GM04504 (cell line): ENCODE measurements at places on chromosomes 6 and 20.

DNA sequence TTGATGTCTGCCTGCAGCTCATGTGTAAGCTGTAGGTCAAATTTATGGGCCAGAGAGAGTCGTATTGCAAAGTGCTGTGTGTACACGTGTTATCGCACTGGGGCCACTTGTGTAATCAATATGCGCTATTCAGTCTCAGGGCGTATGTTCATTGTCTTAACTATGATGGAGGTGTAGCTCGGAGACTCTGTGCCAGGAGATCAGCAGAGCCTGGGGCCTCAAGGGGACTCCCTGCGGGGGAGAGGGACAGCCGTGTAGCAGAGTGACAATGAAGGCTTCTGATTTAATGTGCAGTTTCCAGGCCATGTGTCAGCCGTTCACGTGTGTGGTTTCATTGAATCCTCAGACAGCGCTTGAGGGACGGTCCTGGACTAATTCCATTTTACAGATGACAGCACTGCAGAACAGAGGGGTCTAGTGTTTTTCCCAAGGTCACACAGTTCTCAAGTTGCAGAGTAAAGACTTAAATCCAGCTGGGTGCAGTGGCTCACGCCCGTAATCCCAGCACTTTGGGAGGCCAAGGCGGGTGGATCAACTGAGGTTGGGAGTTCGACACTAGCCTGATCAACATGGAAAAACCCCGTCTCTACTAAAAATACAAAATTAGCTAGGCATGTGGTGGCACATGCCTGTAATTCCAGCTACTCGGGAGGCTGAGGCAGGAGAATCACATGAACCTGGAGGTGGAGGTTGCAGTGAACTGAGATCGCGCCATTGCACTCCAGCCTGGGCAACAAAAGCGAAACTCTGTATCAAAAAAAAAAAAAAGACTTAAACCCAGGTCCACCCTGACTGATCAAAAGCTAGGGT lies 242.5 kb downstream of the PREX1 start:
- DNase-seq, result no peak

DNA sequence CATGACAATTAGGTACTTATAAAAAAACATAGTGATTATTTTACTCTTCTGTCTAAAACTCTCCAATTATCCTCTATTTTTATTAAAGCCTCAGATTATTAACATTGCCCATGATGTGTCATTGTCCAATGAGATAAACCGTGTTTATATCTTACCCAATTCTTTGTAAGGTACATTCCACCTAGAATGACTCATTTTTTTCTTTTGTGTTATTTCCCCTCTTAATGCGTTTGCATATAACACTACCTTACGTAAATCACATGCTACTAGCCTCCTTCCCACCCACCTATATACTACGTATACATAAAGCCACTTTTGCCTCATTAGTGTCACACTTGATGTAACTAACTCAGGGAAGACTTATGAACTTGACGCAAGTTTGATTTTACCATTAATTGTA lies 336.3 kb upstream of the PTCHD4 start:
- no peak for DNase-seq

- no peak for DNase-seq
Observed at GRCh38 chr6:93412452-93412851, 6.9 kb downstream of the EPHA7 start.

- no peak for DNase-seq
Observed at GRCh38 chr6:145045582-145045981, 689.7 kb downstream of the EPM2A start.

DNA sequence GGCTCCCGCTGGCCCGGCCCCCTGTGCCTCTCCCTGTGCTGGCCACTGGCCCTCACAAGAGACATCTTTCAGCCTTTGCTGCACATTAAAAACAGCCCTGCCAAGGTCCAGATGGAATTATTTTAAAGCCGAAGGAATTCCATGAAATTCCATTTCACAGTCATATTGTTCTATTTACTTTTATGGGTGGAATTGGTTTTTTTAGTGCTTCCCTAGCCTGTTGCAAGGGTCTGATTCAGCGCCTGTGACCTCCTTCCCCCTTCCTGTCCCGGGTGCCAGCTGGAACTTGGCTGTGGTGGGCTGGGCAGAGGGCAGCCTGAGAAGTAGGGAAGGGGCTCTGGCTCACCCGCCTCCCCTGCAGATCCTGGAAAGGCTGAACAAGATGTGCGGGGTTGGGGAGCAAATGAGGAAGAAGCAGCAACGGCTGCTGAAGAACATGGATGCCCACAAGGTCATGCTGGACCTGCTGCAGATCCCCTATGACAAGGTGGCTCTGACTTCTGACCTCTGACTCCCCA lies 34.3 kb downstream of the UQCC2 start:
- DNase-seq, result peak; percentile 60

GRCh38 chr20:43749734-43750294 lies 23.0 kb upstream of the GTSF1L start:
- DNase-seq, result no peak

DNA sequence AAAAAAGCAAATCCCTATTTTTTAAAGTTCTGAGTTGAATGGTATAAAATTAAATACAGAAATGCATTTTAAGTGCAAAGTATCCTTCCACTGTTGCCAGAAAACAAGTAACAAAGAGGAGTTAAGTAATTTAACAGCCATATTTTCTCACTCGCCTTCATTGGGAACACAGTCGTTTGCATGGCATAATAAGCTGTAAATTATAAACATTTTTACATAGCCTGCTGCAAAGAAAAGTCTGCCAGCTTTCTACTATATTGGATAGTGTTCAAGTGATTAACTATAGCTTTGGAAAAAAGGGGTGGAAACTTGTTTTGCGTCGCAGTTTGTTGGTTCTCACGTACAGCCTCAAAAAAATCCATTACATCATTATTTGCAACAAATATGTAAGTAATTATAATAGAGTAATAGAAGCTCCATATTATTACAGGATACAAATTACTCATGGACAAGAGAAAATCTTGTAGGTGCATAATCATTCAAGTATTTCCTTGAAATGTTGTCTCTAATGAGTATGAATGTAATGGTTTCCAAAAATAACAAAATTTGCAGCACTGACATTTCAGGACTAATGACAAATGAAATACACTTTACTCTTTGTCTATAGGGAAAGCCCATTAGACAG lies 139.3 kb downstream of the PDSS2 start:
- DNase-seq, result peak; percentile 24

DNA sequence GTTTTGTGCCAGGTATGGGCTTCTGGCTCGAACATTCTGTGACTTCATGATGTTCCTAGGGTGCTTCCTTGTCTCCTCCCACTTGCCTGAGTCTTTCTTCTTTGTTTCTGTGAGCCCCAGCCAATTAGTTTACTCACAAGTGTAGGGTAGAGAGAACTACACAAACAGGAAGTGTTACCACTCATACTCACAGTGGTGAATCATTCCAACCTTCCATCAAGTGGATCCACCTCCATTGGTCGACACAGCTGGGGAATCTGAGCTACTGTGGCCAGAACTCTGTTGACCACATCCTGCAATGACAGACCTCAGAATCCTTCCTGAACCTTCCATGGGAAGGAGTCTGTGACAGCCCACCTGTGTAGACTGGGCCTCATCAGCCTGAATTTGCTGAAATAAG lies 76.8 kb downstream of the UNC5CL start:
- DNase-seq, result peak; percentile 93

GRCh38 chr20:52833901-52834300 lies 138.3 kb upstream of the TSHZ2 start:
- no peak for DNase-seq

- DNase-seq, result no peak
Observed at GRCh38 chr20:15703171-15703911, 869.9 kb downstream of the KIF16B start.

DNA sequence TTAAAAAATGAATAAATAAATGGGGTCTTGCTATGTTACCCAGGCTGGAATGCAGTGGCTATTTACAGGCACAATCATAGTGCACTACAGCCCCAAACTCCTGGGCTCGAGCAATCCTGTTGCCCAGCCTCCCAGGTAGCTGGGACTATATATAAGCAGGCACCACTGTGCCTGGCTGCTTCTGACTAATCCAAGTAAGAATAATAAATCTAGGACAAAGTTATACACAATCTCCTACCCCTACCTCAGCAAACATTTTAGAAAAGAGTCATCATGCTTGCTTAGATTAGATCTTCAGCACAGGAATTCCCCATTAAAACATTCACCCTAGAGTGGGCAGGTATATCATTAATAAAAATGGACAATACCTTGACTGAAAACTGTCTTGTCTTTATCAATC lies 124.6 kb downstream of the REV3L start:
- DNase-seq, result no peak

- no peak for DNase-seq
Observed at GRCh38 chr20:57558614-57559288, 2.2 kb upstream of the PCK1 start.

GRCh38 chr6:88561034-88561953 lies 395.1 kb upstream of the CNR1 start:
- DNase-seq, result no peak

DNA sequence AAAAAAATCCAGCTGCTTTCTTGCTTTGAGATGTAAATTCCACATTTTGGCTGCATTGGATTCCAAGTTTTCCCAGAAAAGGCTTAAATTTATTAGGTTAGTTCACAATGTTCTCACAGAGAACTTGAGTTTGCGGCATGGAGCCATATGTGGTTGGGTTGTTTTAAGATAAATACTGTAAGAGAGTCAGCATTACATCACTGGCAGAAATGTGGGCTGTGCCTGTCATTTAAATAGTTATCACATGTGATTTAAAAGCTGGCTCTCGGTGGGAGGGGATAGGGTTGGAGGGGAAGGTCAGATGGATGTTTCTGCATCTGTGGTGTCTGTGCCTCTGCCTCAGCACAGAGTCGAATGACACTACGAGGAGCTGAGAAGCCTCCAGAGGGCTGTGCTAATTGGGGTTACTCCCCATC lies 73.8 kb upstream of the SCP2D1 start:
- peak; percentile 74 for DNase-seq

- DNase-seq, result no peak
Observed at GRCh38 chr20:17852323-17852722, 116.3 kb downstream of the SNX5 start.

DNA sequence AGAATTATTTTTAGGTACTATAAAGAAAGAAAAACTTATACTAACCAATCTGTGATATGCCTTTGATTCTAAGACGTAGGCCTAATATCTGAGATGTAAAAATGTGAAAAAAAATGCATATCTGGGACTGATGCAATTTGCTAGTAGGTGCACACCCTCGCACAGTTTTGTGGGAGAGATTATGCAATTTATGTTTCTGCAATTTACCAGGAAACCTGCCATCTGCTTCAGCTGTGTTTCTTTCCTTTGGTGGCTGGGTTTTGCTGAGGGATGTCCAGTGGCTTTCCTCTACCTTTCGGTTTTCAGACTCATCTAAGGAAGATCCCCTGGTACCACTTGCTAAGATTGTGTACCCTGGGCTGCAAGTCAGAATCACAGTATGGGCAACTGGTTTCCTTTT lies 186.9 kb downstream of the ZFP64 start:
- DNase-seq, result peak; percentile 42

- peak; percentile 6 for DNase-seq
Observed at GRCh38 chr6:121222656-121223055, 111.6 kb downstream of the TBC1D32 start.

DNA sequence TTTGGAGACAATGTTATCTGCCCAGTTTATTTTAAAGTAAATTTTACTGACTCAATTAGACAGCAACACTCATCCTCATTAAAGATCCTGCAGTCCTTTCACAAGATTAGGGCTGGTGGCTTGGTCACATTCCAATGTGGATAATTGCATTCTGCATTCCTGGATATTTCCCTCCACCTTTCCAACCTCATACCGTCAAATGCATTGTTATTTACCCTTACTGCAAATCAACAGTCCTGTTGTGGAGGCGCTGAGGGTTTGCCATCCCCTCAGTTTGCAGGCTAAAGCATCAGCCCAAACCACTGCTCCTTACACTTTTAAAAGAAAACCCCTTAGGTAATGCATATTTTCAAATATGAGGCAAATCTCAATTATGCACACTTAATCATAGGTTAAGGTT lies 5.4 kb downstream of the CITED2 start:
- peak; percentile 26 for DNase-seq

GRCh38 chr6:145241039-145241438 lies 494.3 kb downstream of the EPM2A start:
- DNase-seq, result peak; percentile 13

GRCh38 chr20:24490598-24490997 lies 21.2 kb downstream of the SYNDIG1 start:
- no peak for DNase-seq

- no peak for DNase-seq
Observed at GRCh38 chr6:170435766-170436165, 117.3 kb downstream of the PSMB1 start.

- no peak for DNase-seq
Observed at GRCh38 chr6:36578431-36578830, 15.7 kb upstream of the SRSF3 start.

DNA sequence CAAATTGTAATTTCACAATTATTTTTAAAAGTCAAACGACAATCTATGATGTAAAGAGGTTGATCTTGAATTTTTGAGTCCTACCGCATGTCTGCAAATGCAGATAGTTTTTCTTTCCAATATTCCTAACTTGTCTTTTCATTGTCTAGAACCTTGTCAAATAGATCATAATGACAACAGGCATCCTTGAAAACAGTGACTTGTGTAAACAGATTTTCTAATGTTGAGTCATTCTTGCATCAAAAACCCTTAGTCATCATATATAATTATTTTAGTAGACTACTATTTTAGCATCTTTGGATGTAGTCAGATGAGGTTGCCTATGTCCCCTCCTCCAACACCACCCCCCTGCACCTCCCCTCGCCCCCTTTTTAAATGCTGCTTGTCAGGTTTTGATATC lies 43.8 kb downstream of the BMP6 start:
- DNase-seq, result no peak

DNA sequence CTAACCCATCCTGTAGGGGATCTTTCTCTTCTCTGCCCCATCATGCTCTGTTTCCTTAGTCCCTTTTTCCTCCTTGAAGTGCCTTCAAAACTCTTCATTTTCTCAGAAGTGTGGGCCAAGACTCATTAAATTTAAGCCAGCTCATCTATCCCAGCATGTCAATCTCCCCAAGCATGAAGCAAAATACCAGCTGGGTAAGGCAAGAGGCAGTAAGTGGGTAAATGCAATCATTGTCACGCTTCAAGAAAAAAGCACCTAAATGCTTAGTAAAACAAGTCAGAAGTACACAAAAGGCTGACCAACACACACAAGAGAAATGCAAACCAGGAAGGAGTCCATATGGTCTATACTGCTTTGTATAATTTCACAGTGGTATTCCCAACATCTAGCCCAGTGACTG lies 61.5 kb downstream of the COL12A1 start:
- DNase-seq, result no peak

DNA sequence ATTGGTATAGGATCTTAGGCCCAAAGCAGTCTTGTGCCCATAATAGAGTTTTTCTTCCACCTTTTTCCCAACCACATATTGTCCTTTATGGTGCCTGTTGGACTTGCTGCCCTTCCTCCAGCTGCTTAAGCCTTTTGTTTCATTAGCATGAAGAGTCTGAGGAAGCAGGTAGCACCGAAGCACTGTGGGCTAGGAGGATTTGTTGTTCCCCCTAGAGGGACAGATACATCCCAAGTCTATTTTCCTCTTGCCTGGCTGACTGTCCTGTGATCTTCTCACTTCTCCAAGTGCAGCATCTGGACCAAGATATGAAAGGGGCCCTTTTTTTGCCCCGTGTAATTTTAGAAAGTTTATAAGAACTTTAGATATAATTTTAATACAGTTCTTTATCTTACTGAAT lies 50.7 kb upstream of the COL10A1 start:
- DNase-seq, result no peak

GRCh38 chr20:23163562-23163961 lies 77.4 kb upstream of the CD93 start:
- DNase-seq, result no peak

GRCh38 chr20:47055699-47056369 lies 161.2 kb downstream of the EYA2 start:
- peak; percentile 50 for DNase-seq
